ENCODE measurements at places on chromosomes 1 and 21.

GRCh38 chr1:3679098-3679555 is 26.8 kb downstream of the TP73 start:
- DNase-seq = no peak

DNA sequence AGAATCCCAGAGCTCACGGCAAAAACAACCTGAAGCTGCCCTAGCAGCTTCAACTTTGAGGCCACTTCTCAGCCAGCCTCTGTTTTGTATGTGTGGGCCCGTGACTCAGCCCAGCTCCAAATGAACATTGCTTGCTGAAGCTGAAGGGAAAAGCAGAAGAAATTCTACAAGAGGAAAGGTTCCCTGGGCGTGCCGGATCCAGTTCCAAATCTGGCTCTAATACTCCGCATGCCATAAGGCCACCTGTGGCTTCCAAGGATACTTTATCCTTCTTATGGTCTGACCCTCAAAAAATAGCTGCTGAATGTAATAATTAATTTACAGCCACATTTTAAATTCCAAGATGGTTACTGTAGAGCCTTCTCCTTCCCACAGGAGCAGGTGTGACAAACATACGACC is 24.3 kb downstream of the TSPAN2 start:
- DNase-seq = no peak

- no peak for DNase-seq
Observed at GRCh38 chr1:9759939-9760338, 63.8 kb downstream of the CLSTN1 start.

- no peak for DNase-seq
Observed at GRCh38 chr1:80349218-80349617, 1342.7 kb upstream of the ADGRL4 start.

DNA sequence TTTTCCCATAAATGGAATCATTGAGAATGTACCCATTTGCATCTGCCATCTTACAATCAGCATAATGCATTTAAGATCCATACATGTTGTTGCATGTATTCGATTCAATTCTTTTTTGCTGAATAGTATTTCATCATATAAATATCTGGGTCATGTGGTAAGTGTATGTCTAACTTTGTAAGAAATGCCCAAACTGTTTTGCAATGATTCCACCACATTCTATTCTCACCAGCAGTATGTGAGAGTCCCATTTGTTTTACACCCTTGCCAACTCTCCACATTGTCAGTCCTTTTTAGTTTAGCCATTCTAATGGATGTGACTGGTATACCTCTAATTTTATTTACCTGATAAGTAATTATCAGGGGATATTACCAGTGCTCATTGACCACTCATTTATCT is 115.8 kb upstream of the PBX1 start:
- DNase-seq = no peak

Measured in NCI-H748 treated with DMSO at 0.1 percent for 48 hours (cell line).